HCT116 (cell line): ENCODE measurements at places on chromosomes 3 and 15. TPM values are rescaled to one million over a fixed set of nuclear protein-coding genes. Genes with fewer than 3 reads are reported as not detected.

DNA sequence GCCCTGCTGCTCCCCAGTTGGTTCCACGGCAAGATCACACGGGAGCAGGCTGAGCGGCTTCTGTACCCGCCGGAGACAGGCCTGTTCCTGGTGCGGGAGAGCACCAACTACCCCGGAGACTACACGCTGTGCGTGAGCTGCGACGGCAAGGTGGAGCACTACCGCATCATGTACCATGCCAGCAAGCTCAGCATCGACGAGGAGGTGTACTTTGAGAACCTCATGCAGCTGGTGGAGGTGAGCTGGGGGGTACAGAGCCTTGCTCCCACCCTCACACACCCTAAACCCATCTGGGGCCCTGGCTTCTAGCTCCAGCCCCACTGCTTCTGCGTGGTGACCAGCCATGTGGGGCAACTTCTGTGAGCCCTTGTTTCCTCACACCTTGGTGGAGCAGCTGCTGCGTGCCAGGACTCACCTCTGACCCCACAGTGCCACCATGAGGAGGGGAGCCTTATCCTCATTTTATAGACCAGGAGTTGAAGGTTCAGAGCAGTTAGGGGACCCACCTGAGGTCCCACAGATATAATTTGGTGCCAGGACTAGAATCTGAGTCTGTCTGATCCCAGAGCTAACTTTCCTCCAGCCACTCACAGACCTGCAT is 13.3 kb upstream of the LMAN1L start:
- no peak for DNase-seq

GRCh38 chr15:101206176-101206591 is 45.7 kb downstream of the CHSY1 start:
- DNase-seq: no peak

DNA sequence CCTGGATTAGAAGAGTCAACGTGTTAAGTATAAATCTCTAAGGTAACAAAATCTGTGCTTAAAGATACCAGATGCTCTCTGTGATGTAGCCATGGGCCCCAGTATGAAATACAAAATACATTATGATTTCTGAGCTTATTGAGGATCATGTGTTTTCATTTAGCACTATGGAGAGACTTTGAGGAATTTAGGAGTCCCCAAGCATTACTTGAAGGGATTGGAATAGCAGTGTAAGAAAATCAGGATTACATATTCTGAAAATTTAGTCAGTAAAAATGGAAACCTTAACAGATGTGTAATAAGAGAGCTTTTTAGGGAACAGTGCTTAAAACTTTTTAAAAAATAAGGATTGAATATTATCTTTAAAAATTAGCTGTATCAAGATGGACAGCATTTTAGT is 35.5 kb downstream of the ECT2 start:
- DNase-seq: no peak

- peak; percentile 74 for DNase-seq
Observed at GRCh38 chr15:63466378-63467192, 37.8 kb upstream of the USP3 start.

- DNase-seq: no peak
Observed at GRCh38 chr3:180529778-180530177, 72.2 kb upstream of the TTC14 start.

The TUBGCP5 gene
- 17.9 TPM for total RNA-seq

The RHOV gene
- total RNA-seq: 6.0 TPM

DNA sequence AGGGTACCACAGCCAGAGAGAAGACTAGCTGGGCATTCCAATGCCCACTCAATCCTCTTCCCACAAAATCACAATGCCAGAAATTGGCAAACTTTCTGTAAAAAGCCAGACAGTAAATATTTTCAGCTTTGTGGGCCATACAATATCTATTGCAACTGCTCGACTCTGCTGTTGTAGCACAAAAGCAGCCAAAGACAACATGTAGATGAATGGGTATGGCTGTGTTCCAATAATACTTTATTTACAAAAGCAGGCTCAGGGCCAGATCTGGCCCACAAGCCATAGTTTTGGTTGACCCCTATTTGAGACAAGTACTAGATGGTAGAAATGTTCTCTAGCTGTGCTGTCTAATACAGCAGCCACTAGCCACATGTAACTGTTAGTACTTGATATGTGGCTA is 330.9 kb downstream of the ERC2 start:
- no peak for DNase-seq

The SPESP1 gene
- total RNA-seq: not detected

DNA sequence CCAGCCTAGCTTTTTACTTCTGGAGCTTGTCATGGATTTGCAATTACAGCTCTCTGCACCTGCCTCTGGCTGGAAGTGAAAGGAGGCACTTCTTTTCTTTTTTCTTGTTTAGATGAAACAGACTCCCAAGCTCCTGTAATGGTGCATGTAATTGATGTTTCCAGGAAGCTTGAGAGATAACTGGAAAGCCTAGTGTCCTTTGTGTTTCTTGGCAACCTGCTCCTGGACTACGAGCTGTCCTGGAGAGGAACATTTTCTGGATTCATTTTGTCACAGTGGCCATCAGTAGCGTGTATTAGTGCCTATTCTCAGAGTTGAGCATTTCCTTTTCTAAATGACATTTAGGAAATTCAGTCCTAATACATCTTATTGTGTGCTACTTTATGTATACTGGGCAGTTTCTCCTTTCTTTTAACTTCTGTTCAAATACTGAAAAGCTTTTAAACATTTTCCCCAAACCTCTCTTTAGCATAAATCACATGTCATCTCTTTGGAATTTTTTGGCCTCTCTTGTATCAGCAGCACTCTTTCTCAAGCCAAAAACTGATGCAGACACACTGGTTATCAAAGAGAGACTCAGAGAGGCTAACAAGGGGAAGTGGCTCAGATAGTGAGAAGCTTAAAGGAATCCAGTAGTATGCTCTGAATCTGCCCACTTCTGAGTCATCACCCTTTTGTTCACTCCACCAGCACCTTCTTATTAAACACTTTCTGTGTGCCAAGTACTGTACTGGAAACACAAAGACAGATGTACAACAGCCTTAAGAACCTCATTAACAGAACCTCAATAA is 62.6 kb upstream of the SLC2A2 start:
- DNase-seq: peak; percentile 18

The C3orf70 gene
- total RNA-seq: not detected

DNA sequence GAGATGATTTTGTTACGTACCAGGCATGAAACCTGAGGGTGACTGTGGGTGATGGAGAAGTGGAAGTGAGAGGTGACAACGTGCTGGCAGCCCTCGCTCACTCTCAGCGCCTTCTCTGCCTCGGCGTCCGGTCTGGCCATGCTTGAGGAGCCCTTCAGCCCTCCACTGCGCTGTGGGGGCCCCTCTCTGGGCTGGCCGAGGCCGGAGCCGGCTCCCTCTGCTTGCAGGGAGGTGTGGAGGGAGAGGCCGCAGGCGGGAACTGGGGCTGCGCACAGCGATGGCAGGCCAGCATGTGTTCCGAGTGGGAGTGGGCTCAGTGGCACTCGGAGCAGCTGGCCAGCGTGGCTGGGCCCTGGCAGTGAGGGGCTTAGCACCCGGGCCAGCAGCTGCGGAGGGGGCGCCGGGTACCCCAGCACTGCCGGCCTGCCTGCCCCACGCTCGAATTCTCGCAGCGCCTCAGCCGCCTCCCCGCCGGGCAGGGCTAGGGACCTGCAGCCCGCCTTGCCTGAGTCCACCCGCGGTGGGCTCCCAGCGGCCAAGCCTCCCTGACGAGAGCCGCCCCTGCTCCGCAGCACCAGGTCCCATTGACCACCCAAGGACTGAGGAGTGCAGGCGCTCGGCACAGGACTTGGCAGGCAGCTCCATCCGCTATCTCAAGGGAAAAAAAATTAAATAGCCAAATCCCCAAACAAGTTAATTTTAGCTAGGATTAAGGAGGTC is 29.7 kb upstream of the MYRIP start:
- no peak for DNase-seq

GRCh38 chr15:70442616-70443321 is 320.6 kb downstream of the UACA start:
- DNase-seq: no peak

DNA sequence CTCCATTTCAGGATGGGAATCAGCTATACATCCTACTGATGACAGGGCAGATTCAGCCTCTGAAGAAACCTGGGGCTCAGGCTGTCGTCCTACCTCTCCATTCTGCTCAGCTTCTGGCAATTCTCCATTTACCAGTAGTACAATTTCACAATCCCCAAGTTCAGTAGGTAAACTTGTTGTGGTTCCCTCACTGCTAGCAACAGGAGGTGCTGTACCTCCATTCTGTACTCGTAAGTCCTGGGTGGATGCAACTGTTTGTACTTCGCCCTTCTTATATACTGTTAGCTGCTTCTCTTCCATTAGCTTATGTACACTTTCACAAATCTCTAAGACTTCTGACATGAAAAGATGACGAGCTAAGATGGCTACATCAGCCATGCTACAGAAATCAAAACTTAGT is 11.6 kb downstream of the ZBTB11 start:
- no peak for DNase-seq

- DNase-seq: no peak
Observed at GRCh38 chr3:88195951-88196434, 46.2 kb downstream of the C3orf38 start.

- DNase-seq: no peak
Observed at GRCh38 chr3:45981346-45982074, 14.1 kb downstream of the FYCO1 start.

The IL5RA gene
- not detected for total RNA-seq

DNA sequence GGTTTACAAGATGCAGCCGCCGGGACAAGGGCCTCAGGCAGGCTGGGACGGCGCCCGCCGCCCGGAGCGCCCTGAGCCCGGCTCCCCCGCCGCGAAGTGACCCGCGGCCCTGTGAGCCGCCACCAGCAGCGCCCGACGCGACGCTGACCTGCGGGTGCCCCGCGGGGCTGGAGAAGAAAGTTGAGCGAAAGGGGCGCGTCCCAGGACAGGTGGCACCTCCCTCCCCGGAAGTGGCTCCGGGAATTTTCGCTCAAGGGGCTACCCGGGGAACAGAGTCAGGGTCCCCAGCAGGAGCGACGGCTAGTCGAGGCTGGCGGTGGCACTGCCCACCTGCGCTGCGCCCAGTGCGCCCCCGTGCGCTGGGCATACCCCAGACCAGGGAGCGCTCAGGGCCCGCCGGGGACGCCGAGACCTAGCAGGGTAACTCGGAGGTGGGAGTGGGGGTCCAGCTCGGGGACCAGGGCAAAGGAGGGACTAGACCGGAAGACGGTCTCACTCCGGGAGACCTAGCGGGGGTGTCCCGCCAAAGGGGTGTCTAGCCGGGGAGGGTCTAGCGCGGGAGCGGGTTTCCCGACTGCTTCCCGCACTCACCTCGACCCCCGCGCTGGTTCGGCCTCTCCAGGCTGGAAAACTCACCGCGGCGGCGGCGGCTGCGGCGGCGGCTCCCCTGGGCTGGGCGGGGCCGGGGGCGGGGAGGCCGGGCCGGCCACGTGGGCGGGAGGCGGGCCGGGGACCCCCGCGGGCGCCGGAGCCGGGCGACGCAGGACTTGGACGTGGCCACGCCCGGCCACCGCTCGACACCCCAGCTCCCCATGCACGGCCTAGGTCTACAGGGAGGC is 18.4 kb downstream of the SPATA12 start:
- DNase-seq: no peak

The PDCD6IP gene
- 241 TPM for total RNA-seq

The FGF7 gene
- 0.49 TPM for total RNA-seq

- no peak for DNase-seq
Observed at GRCh38 chr3:42489116-42489936, 13.1 kb upstream of the VIPR1 start.

GRCh38 chr15:87470923-87471322 is 785.6 kb downstream of the NTRK3 start:
- no peak for DNase-seq
